A549 treated with CpdA at 1 μM for 4 hours (cell line): ENCODE measurements at places on chromosomes 11 and 22. TPM values are rescaled to one million over a fixed set of nuclear protein-coding genes. Genes with fewer than 3 reads are reported as not detected.

SLC16A8 gene
- total RNA-seq, result not detected in 5 replicates

IL17REL gene
- not detected in 5 replicates for total RNA-seq

PGA3 gene
- total RNA-seq, result not detected in 5 replicates

MICALL1 gene
- 16.2 to 21.3 TPM (median 16.8 TPM) in 5 replicates for total RNA-seq

MB gene
- total RNA-seq, result 6.4 to 9.1 TPM (median 6.9 TPM) in 5 replicates

IFITM10 gene
- total RNA-seq, result 0.79 to 1.9 TPM (median 1.0 TPM) in 5 replicates

BLID gene
- total RNA-seq, result 0.17 TPM in 1 of 5 replicates, not detected in the others

PKDREJ gene
- not detected in 5 replicates for total RNA-seq

NELL1 gene
- total RNA-seq, result not detected in 5 replicates

SCGB1C1 gene
- total RNA-seq, result not detected in 5 replicates

TPBGL gene
- total RNA-seq, result 0.15 to 0.35 TPM (median 0.20 TPM) in 5 replicates

GRIA4 gene
- not detected in 5 replicates for total RNA-seq

SHANK3 gene
- 2.6 to 5.3 TPM (median 3.9 TPM) in 5 replicates for total RNA-seq
